BJ (cell line): ENCODE measurements at places on chromosomes 16 and 17.
A peak's percentile ranks its signal among the peaks of the same experiment; 100 is the strongest.

- no peak for DNase-seq
Observed at GRCh38 chr16:85138825-85139627, 26.8 kb upstream of the CIBAR2 start.

- no peak for DNase-seq
Observed at GRCh38 chr17:31690151-31690551, 168.9 kb downstream of the COPRS start.

DNA sequence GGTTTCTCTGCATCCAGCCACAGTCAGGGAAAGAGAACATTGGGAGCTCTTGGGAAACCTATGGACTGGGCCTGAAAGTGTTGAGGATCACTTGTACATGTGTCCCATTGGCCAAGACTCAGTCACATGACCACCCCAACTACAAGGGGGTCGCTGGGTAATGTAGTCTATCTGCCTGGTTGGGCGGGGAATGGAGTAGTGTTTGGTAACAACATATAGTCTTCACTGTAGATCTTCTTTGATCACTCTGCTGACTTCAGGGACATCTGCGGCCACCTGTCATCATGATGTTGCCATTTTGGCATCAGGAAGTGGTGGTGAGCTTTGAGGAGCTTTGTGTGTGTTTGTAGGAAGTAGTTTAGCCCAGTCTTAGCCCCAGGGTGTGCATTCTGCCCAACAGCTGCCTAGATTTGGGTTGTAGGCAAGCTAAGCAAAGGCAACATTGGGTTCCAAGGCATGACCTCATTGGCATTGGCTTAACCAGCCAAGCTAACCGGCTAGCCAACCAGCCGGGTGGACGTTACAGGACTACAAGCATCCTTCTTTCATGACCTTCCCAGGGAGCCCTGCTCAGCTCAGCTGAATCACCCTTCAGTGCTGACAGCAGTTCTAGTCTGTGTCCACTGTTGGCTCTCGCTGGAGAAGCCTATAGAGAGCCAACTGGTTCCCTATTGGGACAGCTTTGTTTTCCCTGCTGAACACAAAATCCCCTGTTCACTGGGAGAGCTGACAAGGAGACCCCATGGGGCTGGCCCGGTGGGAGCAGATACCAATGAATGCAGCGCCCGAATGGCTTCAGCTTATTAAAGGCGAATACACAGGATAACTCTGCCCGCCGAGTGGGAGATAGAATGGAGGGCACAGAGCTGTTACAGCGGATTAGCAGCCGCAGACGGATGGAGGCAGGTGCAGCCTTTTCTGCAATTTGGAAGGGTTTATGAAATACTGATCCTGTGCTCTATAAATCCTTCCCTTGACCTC is 178.6 kb downstream of the NTN1 start:
- no peak for DNase-seq

- no peak for DNase-seq
Observed at GRCh38 chr16:11270602-11271162, 1.6 kb upstream of the TNP2 start.

GRCh38 chr16:13110124-13110796 is 208.9 kb downstream of the SHISA9 start:
- peak; percentile 66 for DNase-seq

DNA sequence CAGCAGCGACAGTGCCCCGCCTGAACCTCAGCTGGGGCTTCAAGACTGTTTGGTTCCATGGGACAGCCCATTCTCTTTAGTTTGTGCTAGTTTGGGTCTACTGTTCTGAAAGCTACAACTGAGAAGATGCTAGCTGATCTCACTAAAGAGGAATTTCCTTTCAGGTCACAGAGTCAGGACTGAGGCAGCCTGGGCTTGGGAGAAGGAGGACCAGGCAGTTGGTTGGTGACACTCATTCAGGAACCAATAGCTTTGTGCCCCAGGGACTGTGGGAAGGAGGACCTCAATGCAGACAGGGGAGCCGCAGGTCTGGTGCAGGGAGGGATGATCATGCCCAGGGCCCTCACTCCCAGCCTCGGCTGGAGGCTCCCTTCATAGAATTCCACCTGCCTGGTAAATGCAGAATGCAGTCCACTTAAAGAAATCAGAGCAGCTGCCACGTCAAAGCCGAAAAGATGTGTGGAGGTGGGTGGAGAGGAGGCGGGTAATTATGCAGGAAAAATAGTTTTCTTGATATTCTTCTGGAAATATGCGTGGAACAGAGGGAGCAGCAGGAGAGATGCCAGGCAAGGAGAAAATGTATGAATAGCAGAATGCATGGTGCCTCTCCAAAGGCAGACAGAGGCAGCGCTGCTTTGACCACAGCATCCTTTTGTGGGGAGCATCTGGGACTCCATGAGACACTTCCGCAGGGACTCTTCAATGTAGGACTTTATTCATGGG is 32.6 kb upstream of the ZFP90 start:
- no peak for DNase-seq

DNA sequence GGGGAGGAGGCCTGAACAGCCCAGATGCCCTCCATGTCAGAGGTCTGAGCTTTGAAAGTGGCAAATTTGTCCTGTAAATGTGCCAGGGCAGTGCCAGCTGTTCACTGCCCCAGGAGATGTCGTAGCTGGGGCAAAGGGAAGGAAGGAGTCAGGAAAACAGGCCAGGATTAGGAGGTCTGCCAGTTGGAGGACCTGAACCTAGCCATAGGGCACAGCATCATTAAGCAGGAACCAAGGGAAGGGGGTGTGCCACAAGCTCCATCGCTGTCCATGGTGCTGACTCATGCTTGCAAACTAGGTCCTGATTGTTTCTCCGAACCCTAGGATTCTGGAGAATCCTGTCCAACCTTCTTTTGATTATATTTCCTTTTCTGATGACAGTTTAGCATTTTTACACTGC is 124.2 kb downstream of the TMEM132E start:
- no peak for DNase-seq

GRCh38 chr16:85207357-85207921 is 95.2 kb upstream of the CIBAR2 start:
- DNase-seq, result no peak

GRCh38 chr16:397736-398332 is 835 bp downstream of the NME4 start:
- DNase-seq, result no peak

- no peak for DNase-seq
Observed at GRCh38 chr16:72657791-72658190, 390.1 kb downstream of the ZFHX3 start.

DNA sequence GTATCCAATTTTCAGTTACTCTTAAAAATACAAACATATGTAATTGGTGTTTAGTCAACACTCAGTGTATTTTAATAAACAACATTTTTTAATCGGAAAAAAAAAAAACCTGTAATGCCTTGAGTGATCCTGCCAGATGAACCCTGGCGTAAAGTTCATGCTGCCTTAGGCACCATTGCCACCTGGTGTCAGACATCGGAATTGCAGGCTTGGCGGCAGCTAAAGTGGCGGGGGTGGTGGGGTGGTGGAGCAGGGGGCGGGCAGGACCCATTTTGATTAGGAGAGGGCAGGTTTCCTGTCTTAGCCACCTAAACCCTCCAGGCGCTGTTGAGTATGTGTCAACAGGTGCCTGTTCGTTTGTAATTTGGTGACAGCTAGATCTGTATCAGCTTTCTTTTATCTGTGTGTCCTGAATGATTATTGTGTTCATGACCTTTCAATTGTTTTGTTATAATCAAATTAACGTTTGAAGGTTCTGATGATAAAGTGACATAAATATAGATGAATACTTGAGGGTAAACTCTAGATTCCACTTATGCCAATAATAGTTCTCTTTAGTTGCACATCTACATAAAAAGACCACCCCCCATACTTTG is 588.7 kb downstream of the CDH13 start:
- no peak for DNase-seq

GRCh38 chr16:28569021-28569420 is 15.3 kb downstream of the SGF29 start:
- no peak for DNase-seq

- DNase-seq, result no peak
Observed at GRCh38 chr17:82925336-82925735, 85.5 kb upstream of the ZNF750 start.

DNA sequence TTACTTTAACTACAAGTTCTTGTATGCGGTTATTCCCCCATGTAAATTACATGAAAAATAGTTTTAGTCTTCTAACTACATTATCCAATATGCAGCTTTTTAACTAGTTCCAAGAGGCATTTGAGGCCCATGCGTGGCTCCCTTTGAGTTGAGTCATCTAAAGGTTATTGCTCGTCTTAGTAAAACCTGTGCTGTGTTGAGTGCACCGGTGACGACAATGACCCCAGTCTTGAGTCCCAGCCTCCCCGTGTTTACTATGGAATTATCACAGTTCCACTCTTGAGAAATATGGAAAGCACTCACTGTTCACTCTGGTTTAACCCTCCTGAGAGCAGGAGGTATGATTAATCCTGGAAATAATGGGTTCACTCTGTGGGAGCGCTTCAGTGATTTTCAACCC is 119.2 kb downstream of the PITPNC1 start:
- DNase-seq, result no peak

- DNase-seq, result no peak
Observed at GRCh38 chr17:30344283-30345088, 10.6 kb upstream of the TMIGD1 start.

GRCh38 chr16:66905633-66906539 is 12.8 kb downstream of the CDH16 start:
- DNase-seq, result no peak

GRCh38 chr16:74874912-74875546 is 100.4 kb upstream of the FA2H start:
- DNase-seq, result no peak

GRCh38 chr16:22240023-22240710 is 34.1 kb downstream of the EEF2K start:
- DNase-seq, result no peak

GRCh38 chr17:18968345-18968744 is 16.4 kb downstream of the SLC5A10 start:
- no peak for DNase-seq

DNA sequence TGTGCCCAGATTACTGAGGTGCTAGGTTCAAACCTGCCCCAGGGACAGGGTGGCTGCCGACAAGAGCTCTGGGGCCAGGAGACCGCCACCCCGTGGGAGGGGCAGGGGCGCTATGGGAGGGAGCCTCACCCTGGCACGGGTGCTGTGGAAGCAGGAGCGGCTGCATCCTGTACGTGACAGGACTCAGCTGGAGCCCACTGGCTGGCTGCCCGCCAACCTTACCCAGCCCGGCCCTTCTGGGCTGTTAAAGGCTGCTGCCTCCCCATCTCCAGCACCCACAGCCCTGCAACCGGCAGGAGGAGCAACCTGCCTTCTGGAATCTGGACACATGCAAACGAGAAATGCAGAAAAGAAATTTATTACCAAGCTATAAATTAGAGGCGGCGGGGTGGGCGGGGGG is 11.2 kb downstream of the PAM16 start:
- DNase-seq, result no peak

DNA sequence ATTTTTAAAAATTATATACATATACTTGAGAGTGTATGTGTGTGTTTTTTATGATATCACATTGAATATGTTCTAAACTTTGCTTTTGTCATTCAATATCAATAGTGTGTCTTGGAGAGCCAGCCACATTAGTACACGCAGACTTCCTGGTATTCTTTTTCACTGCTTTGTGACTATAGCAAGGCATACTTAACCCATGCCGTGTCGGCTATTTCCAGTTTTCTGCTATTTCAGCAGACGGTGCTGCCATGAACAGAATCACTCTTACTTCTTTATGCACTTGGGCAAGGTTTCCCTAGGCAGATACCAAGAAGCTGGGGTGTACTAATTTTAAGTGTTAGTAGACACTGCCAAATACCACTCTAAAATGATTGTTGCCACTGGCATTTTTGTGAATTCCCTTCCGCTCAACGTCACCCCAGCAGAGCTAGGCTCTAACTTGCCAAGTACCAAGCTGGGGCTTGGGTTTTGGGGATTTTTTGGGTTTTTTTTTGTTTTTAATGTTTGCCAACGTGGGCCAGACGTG is 134.9 kb downstream of the SOCS1 start:
- DNase-seq, result no peak

GRCh38 chr16:78324649-78325285 is 225.3 kb downstream of the WWOX start:
- DNase-seq, result no peak

GRCh38 chr16:51312363-51313150 is 161.5 kb upstream of the SALL1 start:
- DNase-seq, result no peak

DNA sequence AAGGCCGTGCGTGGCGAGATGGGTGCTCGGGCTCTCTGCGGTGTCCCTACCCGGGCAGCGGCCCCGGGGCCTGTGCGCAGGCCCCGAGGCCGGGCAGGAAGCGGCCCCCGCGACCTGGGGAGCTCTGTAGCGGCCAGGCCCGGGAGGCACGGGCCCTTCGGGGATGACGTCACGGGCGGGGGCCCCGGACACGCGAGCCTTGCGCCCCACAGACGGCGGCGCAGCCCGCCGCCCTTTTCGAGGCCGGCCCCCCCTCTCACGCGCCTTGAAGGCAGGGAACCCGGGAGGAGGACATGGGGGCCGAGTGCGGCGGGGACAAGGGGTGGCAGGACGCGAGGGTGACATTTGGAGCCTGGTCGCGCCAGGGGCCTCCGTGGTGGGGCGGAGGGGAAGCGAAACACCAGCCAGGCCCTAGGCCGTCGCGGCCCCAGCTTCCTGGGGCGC is 1.1 kb downstream of the RAI1 start:
- DNase-seq, result no peak

- no peak for DNase-seq
Observed at GRCh38 chr16:35599429-35600160, 2140.2 kb downstream of the TP53TG3F start.

DNA sequence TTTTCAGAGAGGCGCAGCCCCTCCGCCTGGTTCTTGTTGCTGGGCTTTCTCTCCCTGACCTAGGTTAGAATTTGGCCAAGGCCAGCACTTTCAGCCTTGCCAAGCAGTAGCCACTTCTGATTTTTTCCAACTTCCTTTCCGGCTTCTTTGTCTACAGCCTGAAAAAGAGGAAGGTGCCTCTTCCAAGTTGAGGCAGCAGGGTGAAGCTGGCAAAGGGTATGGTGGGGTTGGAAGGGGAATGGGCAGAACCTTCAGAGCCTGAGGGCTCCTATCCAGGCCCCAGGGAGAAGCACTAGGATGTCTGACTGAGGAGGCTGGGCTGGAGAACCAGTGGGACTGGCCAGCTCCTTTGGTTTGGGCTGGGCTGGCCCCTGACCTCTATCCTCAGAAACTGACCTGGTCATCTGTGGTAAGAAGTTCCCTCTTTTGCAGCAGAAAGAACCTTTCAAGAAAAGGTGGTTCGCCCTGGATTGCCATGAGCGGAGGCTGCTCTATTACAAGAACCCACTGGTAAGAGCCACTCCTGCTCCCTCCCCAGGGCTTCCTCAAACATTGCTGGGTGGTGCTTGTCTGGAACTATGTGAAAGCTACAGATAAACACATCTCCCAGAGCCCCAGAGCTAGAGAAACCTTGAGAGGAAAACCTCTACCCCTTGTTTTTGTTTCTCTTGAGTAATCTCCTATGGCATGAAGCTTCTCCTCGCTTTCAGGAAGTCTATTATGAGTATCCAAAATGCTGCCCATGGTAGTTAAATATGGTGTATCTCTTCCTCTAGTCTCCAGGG is 16.6 kb upstream of the RNF135 start:
- no peak for DNase-seq

- no peak for DNase-seq
Observed at GRCh38 chr16:106623-107324, 28.7 kb downstream of the MPG start.

GRCh38 chr16:17266608-17267313 is 204.0 kb downstream of the XYLT1 start:
- no peak for DNase-seq
